ENCODE measurements at places on chromosomes 4 and X. TPM values are rescaled to one million over a fixed set of nuclear protein-coding genes. Genes with fewer than 3 reads are reported as not detected.

- DNase-seq: no peak
Observed at GRCh38 chr4:89048906-89049601, 7.9 kb downstream of the FAM13A start.

- DNase-seq: peak; percentile 18
Observed at GRCh38 chr4:152697284-152698088, 17.7 kb upstream of the TMEM154 start.

GRCh38 chr4:77538574-77539157 is 67.0 kb upstream of the CXCL13 start:
- DNase-seq: peak; percentile 36

DNA sequence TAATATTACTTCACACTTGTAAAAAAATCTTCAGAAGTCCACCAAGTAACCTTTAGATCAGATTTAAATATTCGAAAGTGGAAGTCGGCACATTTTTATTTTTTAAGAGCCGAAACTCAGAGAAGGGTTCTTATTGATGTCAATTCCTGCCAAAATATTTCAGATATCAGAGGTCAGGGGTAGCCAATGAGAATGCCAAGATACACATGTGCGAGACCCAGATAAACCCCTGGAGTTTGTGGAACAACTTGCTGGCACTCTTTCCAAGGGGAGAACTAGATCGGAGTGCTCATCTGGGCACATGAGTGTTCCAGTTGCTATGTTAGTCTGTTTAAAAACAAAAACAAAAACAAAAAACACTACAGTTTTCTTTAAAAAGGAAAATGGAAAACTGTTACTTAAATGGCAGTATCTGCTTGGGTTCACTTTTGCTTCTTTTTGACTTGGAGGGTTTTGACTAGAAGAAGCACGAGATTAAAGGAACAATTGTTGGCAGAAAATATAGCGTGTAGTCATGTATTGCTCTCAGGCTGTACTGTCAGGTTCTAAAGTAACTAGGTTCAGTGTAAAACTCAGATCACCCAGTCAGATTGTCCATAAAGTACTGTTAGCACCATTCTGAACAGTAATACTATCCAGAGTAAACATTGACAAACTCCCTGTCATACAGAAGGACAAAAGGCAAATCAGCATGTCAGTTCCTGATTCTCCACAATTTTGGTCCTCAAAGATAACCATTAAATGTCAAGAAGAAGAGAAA is 188.0 kb upstream of the PACRGL start:
- no peak for DNase-seq

Gene SHOX
- total RNA-seq: 0.08 TPM

Gene BTC
- total RNA-seq: 1.7 TPM

Gene GNRHR
- not detected for total RNA-seq

Gene PPEF2
- total RNA-seq: not detected
